ENCODE measurements at places on chromosomes 7 and 10.

GRCh38 chr10:90218846-90219245, 517.5 kb downstream of the KIF20B start:
- DNase-seq: no peak

DNA sequence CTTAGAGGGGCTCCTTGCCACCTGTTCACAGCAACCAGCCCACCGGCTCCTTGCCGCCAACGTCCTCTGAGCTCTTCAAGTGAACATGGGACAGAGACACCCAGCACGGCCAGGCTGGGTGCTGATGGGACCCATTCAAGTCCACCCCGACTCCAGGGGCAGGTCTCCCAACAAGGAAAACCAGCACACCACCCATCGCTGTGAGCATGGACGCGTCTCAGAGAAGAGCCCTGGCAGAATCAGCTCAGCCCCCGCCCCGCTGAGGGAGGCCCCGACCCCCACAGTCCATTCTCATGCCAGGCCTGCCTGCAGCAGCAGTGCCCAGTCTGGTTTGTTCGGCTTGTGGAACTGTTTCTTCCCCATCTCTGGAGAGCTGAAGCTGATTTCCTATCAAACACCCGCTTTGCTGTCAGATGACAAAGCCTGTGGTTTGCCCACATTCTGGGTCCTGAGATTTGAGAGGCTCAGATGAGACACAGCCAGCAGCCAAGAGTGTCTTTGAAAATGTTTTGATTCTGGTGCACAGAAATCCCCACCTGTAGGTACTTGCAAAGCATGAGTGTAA, 216.6 kb downstream of the ZMYND11 start:
- peak; percentile 7 for DNase-seq

DNA sequence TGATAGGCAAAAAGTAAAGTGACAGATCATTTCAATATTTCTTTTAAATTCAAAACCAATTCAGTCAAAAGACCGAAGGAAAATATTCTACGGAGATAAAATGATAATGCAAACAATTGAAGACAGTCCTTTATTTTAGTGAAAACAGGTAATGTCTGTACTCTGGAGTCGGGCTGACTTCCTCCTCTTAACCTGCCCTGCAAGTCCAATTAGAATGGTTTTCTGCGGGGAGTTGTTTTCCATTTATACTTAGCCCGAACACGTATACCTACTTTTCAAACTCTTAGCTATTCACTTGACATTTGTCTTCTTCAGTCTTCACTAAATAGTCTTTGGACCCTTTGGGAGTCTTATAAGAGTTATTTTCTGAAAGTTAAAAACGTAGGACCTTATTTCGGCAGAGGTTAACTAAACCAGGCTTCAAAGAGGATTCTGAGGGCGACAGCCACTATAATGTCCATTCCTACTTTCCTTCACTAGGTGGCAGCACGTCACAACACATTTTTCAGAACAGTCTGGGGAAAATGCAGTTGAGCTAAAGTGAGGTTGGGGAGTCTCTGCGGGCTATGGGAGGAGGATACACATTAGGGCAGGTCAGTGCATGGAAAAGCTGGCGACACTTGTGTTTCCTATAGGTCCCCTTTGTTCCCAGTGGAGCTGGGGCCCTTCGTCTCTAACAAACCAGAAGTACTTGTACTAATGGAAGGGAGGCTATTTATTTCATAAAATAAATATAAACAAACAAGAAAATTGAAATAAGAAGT, 472.0 kb downstream of the KCNMA1 start:
- DNase-seq: peak; percentile 38

DNA sequence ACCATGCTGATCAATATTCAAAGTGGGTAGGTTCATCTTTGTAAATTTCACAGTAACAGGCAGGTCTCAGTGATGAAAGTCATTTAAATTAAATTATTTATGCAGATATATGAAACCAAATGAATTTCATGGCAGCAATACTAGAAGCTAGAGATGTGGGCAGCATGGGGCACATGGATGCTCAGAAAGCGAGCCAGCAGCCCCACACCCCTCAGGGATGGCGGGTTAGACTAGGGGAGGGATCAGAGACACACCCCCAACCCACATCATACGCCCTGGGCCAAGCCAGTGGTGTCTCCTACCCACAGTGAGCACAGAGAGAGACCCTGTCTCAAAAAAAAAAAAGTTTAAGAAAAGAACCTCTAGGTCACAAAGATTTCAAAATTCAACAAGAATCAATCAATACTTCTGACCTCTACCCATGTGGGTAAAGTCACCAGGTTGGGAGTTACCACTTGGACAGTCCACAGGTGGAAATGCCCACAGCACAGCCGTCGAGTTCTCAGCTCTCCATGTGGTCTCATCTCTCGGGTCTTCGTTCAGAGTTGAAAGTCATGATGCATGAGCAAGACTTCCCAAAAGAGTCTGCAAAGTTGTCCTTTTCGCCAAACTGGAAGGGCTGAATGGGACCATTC, 79.3 kb upstream of the PPP2R2D start:
- no peak for DNase-seq

GRCh38 chr7:21368317-21368716, 59.6 kb upstream of the SP4 start:
- no peak for DNase-seq
